ENCODE measurements at places on chromosomes 6 and 20.

DNA sequence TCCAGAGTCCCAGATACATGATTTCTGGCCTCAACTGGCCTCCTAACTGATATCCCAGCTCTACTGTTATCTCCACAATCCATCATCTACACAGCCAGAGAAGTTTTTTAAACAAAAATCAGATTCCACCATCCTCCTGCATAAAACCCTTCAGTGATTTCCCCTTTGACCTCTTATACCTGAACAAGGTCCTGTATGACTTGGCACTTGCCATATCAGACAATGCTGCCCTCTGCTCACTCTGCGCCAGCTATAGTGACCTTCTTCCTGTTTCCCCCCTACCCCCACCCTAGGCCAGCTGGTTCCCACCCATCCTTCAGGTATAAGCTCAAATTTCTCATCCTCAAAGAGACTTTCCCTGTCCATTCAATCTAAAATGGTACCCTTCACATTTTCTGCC lies 322.2 kb downstream of the PKHD1 start:
- no peak for DNase-seq
- no peaks in the 10 kb centered on the region for H3K27me3 ChIP-seq
- H3K4me1 ChIP-seq, result no peaks in the 10 kb centered on the region
- no peaks in the 10 kb centered on the region for H3K36me3 ChIP-seq
- no peak overlapping the region for H3K27ac ChIP-seq
- no peak overlapping the region for H3K4me3 ChIP-seq

GRCh38 chr20:47700327-47700726 lies 85.0 kb downstream of the SULF2 start:
- H3K36me3 ChIP-seq, result no peaks in the 10 kb centered on the region
- H3K4me3 ChIP-seq, result no peak overlapping the region
- H3K27ac ChIP-seq, result no peak overlapping the region
- H3K4me1 ChIP-seq, result no peaks in the 10 kb centered on the region
- DNase-seq, result no peak

DNA sequence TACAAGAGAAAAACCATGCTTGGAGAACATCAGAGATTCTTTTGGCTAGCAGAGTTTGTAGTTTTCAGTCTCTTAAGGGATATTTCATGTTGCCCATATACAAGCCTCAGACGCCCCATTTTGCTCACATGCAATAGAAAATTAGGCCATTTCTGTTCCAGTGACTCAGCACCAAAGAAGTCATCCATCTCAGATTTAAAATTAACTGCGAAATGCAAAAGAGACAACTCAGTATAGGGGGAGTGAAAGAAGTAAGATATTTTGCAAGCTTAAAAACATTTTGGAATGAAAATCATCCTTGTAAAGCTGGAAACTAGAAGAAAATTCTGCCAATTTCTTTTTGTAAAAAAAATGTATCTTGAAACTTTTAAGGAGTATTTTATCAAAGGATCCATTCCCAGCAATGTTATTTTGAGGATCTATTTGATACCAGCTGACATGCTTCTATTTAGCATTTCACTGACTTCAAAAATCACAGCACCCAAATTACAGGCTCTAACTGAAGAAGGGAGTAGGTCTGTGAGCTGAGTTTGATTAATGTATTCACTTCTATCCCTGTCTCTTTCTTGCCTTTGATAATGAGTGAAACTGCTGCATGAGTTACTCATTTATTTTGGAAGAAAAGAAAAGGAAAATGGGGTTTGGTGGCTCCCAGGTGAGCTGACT lies 223.7 kb upstream of the SULF2 start:
- H3K27me3 ChIP-seq, result no peaks in the 10 kb centered on the region
- no peaks in the 10 kb centered on the region for H3K4me1 ChIP-seq
- no peak overlapping the region for H3K4me3 ChIP-seq
- DNase-seq, result no peak
- H3K27ac ChIP-seq, result no peak overlapping the region
- no peaks in the 10 kb centered on the region for H3K36me3 ChIP-seq

DNA sequence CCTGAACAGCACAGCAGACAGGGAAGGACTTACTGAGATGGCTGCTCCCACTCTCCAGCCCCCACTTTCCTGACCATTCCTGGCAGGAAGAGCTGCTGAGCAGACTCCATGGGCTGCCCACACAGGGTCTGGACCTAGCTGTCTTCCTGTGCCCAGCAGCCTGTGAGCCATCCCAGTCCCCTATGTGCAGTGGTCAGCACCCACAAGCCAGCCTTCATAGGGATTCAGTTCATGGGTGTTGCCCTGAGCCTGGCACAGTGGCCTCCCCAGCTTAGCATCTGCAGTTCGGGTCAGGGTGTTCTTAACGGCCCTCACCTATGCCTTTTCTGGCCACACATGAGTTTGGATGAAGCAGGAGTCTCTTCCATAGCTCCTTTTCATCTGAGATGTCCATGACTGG lies 32.0 kb downstream of the UBD start:
- no peaks in the 10 kb centered on the region for H3K4me1 ChIP-seq
- DNase-seq, result no peak
- no peaks in the 10 kb centered on the region for H3K36me3 ChIP-seq

- no peaks in the 10 kb centered on the region for H3K36me3 ChIP-seq
- no peaks in the 10 kb centered on the region for H3K27me3 ChIP-seq
- no peak for DNase-seq
- H3K4me1 ChIP-seq, result peaks cover 26% of the 10 kb centered on the region
- H3K4me3 ChIP-seq, result peak overlapping the region; percentile 85
- peak overlapping the region; percentile 98 for H3K27ac ChIP-seq
These were observed 532 bp upstream of the PM20D2 start for GRCh38 chr6:89145091-89145955.

- DNase-seq, result no peak
- H3K4me1 ChIP-seq, result no peaks in the 10 kb centered on the region
These were observed 66.7 kb upstream of the SAMD5 start for GRCh38 chr6:147441751-147442150.

DNA sequence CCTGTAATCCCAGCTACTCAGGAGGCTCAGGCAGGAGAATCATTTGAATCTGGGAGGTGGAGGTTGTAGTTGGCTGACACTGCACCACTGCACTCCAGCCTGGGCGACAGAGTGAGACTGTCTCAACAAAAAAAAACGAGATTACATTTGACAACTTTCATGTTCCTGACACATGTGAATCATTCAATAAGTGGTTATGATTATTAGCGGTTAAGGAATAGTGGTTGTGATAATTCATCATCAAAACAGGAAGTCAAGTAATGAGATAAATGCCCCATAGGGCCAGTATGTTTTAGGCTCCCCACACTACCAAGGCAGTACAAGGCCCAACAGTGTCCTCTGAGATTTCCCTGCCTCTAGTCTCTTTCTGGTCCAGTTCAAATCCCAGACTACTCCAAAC lies 2.5 kb downstream of the HDDC2 start:
- H3K4me3 ChIP-seq, result no peak overlapping the region
- no peak for DNase-seq
- H3K27me3 ChIP-seq, result no peaks in the 10 kb centered on the region
- H3K27ac ChIP-seq, result no peak overlapping the region
- no peaks in the 10 kb centered on the region for H3K36me3 ChIP-seq

DNA sequence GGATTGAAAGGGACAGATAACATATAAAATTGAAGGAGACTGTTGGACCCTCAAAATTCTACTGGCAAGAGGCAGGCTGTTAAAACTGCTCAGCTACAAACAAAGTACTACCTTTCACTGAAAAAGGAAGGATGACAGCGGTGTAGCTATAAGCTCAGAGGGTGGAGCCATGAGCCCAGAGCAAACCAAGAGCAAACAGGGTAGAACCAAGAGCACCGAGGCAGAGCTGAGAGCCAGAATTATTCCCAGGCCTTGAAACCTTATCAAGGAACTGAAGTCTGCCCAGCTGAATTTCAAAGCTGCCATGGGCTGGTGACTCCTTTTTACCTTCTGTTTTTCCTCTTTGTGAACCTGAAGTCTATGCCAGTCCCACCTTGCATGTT lies 74.7 kb upstream of the SLC4A11 start:
- H3K4me1 ChIP-seq, result peaks cover 54% of the 10 kb centered on the region
- no peak for DNase-seq
- H3K27me3 ChIP-seq, result no peaks in the 10 kb centered on the region
- no peaks in the 10 kb centered on the region for H3K36me3 ChIP-seq

DNA sequence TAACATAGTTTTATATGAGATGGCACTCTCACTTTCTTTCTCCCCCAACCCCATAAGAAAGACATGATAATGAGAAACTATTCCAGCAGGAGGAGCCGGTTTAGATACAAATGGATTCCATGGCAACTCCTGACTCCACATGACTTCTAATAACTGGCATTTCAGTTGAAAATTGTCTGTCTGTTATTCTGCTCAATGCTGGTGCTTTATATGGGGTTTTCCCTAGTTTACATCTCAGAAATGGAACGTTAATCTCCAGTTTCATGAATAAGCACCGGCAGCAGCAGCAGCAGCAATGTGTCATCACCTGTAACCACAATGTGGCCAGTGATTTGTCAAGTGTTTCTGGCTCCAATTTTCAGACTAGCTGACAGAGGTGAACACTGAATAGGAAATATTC lies 8.0 kb upstream of the SIM1 start:
- no peaks in the 10 kb centered on the region for H3K36me3 ChIP-seq
- peaks cover 15% of the 10 kb centered on the region for H3K27me3 ChIP-seq
- H3K27ac ChIP-seq, result no peak overlapping the region

DNA sequence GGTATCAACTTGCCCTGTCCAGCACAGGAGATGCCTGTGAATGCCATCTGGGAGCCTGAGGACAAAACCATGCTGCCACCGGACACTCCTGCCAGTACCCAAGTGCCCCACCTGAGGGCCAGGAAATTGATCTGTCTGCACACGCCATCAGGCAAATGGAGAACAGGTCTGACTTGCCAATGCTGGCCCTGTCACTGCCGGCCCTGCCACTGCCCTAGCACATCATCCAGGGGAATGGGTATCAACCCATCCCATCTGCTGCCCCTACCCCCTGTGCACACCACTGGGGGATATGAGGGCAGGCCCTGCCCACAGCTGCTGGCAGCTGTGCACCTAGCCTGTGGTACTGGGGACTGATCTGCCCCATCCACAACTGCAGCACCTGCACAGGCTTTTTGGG lies 1081.6 kb upstream of the EYS start:
- no peaks in the 10 kb centered on the region for H3K36me3 ChIP-seq
- H3K4me3 ChIP-seq, result no peak overlapping the region
- no peak overlapping the region for H3K27ac ChIP-seq
- no peaks in the 10 kb centered on the region for H3K27me3 ChIP-seq

DNA sequence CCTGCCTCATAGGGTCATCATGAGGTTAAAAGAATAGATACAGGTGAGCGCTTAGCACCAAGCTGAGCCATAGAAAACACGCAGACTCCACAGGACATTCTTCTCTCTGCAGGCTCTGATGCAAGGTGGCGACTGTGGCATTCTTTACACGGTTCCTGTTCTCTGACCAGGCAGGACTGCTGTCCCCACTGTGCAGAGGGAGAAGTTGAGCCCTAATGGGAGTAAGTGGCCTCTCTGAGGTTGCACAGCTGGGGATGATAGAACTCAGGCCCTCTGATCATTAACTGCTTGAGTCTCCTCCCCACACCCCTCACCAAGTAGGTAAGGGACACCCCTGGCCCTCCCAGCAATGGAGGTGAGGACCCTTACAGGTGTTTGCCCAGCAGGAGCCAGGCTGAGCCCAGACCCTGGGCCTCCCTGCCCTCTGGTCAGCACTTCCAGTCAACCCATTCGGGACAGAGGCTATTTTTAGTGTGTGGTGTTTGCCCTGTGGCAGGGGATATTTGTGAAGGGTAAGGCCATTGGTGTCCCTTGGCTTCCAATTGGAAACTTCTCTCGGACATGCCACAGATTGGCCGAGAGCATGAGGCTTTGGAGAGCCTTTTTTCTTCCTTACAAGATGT lies 116.8 kb downstream of the VEGFA start:
- H3K4me1 ChIP-seq, result peaks cover 22% of the 10 kb centered on the region
- peak overlapping the region; percentile 6 for H3K27ac ChIP-seq
- no peak for DNase-seq
- H3K27me3 ChIP-seq, result no peaks in the 10 kb centered on the region

DNA sequence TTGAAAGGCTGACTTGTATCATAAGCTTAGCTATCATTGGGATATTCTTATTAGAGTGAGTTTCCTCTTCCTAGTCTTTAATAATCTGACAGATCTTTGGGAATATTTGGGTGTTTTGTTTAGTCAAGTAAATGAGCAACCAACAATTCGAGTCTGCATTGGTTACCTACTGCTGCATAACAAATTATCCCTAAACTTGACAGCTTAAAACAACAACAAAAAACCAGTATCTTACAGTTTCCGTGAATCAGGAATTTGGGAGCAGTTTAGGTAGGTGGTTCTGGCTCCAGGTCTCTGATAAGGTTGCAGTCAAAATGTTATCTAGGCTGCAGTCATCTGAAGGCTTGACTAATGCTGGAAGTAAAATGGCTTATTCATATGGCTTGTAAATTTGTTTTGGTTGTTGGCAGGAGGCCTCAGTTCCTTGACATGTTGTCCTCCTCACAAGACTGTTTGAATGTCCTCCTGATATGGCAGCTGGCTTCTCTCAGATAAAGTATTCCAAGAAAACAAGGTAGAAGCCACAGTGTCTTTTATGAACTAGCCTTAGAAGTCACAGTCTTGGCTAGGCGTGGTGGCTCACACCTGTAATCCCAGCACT lies 7.2 kb downstream of the GTF3C6 start:
- no peak overlapping the region for H3K27ac ChIP-seq
- no peak for DNase-seq
- no peaks in the 10 kb centered on the region for H3K27me3 ChIP-seq
- H3K4me3 ChIP-seq, result no peak overlapping the region
- H3K4me1 ChIP-seq, result no peaks in the 10 kb centered on the region

DNA sequence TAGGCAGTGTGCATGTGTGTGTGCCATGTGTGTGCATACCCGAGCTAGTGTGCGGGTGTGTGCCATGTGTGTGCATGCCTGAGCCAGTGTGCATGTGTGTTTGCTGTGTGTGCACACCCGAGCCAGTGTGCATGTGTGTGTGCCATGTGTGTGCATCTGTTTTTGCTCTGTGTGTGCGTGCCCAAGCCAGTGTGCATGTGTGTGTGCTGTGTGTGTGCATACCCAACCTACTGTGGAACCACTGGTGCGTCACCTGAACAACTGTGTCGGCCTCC lies 5.7 kb downstream of the RBBP8NL start:
- H3K27ac ChIP-seq, result no peak overlapping the region
- H3K4me3 ChIP-seq, result no peak overlapping the region
- H3K27me3 ChIP-seq, result peaks cover 20% of the 10 kb centered on the region
- H3K4me1 ChIP-seq, result no peaks in the 10 kb centered on the region
- no peak for DNase-seq

GRCh38 chr20:16580147-16580546 lies 6.9 kb upstream of the KIF16B start:
- no peaks in the 10 kb centered on the region for H3K36me3 ChIP-seq
- H3K27me3 ChIP-seq, result no peaks in the 10 kb centered on the region
- H3K4me1 ChIP-seq, result peaks cover 6% of the 10 kb centered on the region
- H3K27ac ChIP-seq, result peak overlapping the region; percentile 8
- H3K4me3 ChIP-seq, result no peak overlapping the region
- DNase-seq, result peak; percentile 20
